ENCODE measurements at places on chromosomes 7 and 10.
A peak's percentile ranks its signal among the peaks of the same experiment; 100 is the strongest.

GRCh38 chr7:19051767-19052375, 65.6 kb downstream of the TWIST1 start:
- peak; percentile 48 for ATAC-seq

GRCh38 chr7:117053432-117053831, 100.1 kb downstream of the ST7 start:
- ATAC-seq = no peak

- ATAC-seq = no peak
Measured at GRCh38 chr10:23694446-23694920, 255.6 kb downstream of the OTUD1 start.

- no peak for ATAC-seq
Measured at GRCh38 chr7:131489196-131489595, 67.2 kb downstream of the PODXL start.

DNA sequence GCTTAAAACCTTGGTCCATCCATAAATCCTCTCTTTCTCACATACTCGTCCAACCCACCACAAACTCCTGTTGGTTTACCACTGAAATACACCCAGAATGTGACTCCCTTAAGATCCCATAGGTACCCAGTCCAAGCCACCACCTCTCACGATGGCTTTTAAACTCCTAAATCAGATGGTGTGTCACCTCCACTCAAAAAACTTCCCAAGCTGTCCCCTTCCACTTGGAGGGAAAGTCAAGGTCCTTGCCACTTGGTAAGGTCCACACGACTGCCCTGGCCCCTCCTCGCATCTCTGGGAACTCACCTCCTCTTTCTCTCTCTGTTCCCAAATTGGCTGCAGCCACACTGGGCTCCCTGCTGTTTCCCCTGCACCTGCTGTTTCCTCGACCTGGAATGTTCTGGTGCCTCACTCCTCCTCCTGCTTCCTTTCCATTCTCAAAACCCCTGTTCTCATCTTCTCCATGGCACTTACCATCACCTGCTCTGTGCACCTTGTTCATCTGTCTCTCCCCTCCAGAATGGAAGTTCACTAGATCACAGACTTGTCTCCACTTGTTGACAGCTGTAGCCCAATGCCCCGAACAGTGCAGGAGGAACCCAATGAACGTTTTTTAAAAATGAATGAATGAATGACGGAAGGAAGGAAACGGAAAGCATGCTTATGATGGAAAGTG, 23.0 kb downstream of the ZFAND2A start:
- peak; percentile 13 for ATAC-seq

DNA sequence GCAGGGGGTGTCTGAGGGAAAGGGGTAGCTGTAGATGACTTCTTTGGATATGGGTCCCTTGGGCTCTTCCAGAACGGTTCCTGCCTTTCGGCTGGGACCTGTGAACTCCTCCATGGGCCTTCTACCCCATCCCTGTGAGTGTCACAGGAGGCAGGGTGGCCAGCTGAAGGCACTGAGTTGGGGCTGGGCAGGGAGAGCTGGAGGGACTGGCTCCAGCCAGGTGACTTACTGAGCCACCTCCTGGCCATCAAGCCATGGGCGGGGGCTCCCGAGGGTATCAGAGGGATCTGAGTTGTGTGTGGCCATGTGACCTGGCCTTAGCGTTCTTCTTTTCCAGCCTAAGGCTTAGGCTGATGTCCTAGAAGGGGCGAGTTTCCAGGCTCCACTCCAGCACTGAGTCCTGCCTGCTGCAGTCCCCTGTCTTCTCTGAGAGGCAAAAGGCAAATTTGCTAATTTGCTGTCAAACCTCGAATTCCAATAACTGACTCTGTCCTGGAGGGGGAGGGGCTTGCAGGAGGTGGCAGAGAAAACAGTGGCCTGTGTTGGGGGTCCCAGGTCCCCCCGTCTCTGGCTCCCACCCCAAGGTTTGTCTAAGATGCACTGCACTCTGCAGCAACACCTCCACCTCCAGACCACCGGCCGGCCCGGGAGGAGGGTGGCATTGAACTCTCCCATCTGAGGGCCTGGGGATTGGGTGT, 27.2 kb downstream of the ADCYAP1R1 start:
- ATAC-seq = no peak

GRCh38 chr7:93284908-93285307, 52.7 kb downstream of the VPS50 start:
- ATAC-seq = no peak

DNA sequence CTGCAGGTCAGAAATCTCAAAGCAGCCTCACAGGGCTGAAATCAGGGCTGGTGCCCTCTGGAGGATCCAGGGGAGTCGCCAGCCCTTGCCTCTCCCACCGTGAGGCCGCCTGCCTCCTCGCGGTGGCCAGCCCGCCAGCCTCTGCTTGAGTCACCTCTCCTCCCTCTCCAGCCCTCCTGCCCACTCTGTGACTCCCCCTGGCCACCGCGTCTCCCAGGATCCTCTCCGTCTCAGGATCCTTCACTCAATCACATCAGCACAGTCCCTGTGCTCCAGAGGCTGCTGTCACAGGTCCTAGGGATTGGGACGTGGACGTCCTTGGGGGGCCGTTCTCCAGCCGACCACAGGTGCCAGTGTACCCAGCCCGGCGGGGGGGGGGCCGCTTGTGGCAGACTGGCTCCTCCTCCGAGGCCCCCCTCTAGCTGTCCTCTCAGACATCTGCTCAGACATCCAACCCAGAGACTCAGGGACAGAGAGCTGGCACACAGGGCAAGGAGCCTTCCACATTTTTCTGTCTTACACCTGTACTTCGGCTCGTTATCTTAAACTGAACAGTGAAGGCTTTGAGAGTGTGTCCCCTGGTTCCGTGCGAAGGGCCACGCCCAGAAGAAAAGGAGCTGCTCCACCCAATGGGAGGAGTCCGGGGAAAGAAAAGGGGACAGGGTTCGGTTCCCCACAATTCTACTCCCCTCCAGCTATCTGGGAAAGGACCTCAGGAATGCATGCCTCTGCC, 9.4 kb upstream of the PPP2R2D start:
- peak; percentile 89 for ATAC-seq

DNA sequence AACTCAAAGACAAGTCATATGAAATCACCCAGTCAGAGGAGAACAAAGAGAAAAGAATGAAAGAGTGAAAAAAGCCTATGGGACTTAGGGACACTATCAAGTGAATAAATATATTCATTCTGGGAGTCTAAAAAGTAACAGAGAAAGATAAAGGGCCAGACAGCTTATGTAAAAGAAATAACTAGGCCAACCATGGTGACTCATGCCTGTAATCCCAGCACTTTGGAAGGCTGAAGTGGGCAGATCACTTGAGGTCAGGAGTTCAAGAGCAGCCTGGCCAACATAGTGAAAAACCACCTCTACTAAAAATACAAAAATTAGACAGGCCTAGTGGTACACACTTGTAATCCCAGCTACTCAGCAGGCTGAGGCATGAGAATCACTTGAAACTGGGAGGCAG, 154.7 kb upstream of the TMEM106B start:
- no peak for ATAC-seq

DNA sequence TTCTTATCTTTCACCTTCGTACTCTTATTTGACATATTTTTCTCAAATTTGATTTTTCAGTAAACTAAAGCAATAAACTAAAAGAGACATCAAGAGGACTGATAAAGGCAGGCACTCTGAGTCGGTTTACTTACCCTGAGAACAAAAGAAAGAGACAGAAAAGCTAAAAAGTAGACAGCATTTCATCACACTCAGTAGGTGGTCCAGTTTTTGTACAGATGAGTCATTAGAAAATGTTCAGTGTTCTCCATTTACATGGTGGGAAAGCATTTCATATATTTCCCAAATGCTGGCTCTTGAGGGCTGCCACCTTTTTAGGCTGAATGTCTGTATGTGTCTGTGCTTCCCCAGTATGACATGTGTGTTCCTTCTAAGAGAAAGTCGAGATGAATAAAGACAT, 52.7 kb downstream of the NHLRC2 start:
- no peak for ATAC-seq

DNA sequence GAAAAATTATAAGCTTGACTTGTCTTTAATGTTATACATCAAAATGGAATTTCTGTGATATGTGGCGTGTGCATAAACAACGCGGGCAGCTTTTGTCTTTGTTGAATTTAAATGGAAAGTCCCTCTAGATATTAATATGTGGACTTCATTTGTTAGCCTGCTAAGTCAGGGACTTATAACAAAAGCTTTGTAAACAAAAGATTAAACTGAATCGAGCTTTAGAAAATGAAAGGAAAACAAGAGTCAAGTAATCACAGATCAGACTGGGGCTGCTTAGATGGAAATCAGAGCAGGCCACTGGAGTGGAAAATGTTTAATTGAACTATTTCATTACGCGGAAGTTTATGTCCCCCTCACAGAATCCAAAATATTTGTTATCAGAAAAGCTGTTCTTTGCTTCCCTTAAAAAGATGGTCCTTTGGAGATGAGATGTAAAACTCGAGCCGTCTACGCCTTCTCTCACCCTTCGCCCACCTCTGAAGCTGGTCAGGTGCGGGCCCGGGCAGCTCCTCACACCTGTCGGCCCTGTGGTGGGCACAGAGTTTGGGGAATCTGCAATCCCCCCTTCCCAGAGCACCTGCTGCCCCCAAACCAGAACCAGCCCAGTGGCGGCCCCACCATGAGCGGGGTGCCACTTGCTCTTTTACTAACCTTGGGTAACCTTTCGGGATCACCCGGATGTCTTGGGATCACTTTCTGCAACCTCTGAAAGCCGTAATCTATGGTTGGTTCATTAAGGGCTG, 116.2 kb downstream of the EBF3 start:
- no peak for ATAC-seq
